Left colon (tissue), 2 donors: ENCODE measurements at places on chromosomes 16 and 17.
A peak's percentile ranks its signal among the peaks of the same experiment; 100 is the strongest.

DNA sequence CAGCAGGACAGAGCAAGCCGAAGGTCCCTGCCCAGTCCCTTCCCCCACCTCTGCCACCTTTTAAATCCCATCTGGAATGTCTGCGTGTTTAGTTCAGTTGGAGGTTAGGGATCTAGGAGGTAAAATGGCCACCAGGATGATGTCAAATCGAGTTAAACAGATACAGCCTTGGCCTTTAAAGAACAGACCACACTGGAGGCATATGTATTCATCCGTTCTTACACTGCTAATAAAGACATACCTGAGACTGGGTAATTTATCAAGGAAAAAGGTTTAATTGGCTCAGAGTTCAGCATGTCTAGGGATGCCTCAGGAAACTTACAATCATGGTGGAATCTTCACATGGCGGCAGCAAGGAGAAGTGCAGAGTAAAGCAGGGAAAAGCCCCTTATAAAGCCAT is 167.8 kb upstream of the CACNG5 start:
- no peak for DNase-seq

DNA sequence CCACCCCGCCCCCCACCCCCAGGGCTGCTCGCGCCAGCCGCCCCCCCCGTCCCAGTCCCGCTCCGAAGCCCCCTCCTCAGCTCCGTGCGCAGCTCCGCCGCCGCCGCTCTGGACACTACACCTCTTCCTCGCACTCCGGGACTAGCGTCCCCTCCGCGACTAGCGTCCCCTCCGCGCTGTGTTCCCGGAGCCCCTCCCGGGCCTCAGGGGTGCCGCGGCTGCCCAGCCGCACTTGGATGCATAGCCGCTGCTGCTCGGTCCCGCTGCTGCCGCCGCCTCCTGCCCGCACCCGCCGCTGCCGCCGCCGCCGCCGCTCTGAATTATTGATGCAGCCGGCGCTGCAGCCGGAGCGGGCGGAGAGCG is at the start of gene CBLN1:
CBLN1 (minus strand) TSS at position 359 of the 363 bp plus-strand sequence. CDS start 373 bp downstream, outside the sequence.
- no peak for DNase-seq

DNA sequence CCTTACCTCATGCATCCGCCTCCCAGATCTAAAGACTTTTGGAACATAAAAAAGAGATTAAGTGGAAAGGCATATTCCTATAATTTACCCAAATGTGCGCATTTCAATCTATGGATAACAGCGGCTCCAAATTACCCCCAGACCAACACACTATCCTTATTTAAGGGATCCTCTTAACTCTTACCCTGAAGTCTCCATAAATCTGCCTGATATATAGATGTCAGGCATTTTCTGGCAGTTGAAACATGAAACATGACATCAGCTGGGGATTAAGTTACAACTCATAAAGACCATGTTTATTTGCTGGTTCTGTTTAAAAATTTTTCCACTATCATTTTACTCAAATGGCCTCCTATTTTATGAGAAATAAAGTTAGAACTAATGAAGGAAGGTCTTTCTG is 478.5 kb upstream of the SALL1 start:
- no peak for DNase-seq

DNA sequence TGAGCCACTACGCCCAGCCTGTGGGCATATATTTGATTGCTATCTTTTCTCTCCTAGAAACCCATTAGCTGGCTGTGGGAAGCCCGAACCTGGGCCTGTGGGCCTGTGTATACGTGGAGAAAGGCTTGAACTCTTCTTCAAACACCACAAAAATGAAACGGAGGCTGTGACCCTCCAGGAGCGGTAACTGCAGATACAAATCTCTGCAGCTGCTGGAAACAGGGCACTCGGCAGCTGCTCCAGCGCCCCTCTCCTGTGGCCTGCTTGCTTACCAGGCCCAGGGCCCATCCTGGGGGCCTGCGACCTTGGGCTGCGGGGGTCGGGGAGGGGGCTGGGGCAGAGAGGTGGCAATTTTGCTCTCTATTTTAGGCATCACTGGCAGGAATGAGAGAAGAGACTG is 28.0 kb upstream of the MTSS2 start:
- DNase-seq: no peak

DNA sequence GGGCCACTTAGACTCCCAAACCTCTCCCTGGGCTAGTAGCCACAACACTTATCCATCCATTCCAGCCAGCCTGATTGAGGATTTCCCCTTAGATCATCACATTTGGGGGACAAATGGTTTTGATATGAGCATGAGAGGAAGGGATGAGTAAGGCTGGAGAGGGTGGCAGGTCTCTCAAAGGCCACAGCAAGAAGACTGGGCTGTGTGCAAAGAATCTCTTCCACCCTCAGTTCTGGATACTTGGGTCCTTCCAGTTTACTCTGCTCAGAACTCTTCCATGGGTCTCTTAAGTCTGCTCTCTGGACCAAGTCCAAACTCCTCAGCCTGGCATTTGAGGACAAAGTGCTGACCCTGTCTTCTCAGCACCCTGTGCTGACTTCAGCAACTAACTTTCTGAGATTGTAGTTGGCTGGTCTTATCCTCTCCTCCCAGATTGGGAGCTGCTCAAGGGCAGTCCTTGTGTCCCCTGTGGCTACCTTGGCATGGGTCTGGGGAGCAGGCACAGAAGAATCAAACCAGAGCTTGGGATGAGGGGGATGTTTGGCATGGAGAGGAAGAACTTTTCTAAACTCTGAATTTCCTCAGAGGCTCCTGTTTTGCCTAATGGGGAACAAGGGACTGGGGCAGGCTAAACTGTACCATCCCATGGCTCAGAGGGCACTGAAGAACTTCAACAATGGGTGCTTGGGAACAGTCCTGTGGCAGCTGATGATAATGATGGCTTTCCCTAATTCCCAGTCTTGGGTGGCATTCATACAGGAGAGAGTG is 3.1 kb upstream of the NFATC3 start:
- no peak for DNase-seq

- no peak for DNase-seq
Observed at GRCh38 chr16:55059146-55059545, 128.5 kb downstream of the IRX5 start.

DNA sequence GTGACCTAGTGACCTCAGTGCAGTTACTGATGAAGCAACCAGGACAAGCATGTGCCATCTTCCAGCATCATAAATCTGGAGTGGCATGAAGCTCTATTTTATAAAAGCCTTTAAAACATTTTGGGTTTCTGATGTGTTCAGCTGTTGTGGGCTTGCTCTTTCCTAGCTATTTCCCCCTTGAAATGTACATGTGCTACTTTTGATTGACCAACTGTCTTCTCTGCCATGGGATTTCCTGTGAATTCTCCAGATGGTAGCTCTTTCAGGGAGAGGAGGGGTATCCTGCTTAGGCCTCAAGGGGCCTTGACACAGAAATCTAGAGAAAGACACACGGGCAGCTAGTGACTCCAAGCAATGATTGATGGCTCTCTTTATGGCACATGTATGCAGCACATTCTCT is 1.9 kb upstream of the ASIC2 start:
- no peak for DNase-seq

DNA sequence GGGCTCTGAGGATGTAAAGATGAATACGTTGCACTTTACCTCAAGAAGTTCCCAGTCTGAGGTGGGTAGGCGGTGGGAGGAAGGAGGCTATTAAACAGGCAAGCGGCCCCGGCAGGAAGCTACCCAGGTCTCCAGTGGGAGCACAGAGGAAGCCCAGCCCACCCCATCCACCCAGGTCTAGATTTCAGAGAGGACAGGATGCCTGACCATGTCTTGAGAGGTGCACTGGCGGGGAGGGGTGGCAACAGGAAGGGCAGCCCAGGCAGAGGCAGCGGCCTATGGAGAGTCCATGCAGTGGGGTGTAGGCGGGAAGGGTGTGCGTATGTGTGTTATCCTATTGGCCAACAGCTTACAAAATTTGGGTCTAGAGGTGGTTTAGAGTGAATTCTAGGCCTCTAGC is 13.9 kb downstream of the SARM1 start:
- peak; percentile 14 for DNase-seq

DNA sequence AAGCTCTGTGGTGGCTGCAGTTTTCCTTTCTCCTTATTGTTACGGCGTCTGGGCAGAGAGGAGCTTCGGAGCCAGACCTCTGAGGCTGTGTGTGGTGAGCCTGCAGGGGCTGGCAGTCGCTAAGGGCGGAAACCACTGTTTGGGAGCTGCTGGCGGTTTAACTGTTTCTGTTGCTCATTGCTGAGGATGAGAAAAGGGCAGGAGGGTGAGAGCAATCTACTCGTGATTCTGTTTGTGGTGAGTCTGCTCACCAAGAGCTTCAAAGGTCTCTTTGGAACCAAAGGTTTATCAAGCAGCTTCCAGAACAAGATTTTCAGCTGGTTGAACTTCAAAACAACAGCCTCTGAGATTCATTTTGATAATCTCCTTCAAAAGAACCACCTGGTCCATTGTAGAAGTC is 143.9 kb downstream of the ANKFN1 start:
- no peak for DNase-seq

DNA sequence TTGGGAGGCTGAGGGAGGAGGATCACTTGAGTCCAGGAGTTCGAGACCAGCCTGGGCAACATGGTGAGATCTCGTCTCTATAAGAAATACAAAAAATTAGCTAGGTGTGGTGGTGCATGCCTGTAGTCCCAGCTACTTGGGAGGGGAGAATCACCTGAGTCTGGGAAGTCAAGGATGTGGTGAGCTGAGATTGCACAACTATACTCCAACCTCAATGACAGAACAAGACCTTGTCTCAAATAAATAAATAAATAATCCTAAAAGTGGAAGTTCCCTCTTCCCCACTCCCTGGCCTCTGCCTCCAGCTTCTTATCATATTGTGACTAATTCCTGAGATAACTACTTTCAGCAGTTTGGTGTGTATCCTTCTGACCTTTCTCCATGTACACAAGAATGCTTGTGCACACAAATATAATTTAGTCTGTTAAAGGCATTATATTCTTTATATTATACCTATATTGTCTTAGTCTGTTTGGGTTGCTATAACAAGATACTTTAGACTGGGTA is 23.5 kb upstream of the DNAJA2 start:
- DNase-seq: no peak

- DNase-seq: no peak
Observed at GRCh38 chr17:42345396-42346073, 42.7 kb downstream of the STAT3 start.

DNA sequence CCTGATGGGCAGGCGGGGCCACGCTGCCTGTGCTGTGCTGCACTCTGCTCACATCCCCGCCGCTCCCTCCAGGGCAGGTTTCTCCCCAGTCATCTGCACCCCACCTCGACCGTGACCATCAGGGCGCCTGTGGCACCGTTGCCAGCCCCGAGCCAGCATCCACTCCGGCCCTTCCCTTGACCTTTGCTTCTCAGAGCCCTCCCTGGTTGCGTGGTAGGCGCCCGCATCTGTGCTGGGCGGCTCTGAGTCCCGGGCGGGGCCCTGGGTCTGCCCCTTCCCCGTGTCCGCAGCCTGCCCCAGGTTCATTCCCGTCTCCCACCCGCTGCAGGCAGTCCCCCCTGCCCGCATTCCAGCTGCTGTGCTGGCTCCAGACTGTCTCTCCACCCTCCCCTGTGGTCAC is 33.2 kb downstream of the ZNF750 start:
- DNase-seq: no peak

DNA sequence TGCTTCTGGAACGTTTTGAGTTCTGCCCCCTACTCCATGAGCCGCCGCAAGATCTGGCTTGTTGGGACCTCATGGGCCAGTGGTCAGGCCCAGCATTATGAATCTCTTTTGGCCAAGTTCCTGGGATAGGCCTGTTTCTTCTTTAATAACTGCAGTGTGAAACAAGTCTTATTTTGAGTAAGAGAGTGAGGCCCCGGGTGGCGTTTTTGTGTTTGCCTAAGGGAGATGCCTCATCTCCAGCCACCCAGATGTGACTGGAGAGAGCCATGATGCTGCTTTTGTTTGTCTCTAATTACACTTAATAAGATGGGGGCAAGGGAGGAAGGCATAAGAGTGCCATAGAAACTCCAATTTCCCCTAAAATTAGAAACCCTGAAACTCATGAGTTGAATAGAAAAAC is 39.8 kb downstream of the KSR1 start:
- no peak for DNase-seq

DNA sequence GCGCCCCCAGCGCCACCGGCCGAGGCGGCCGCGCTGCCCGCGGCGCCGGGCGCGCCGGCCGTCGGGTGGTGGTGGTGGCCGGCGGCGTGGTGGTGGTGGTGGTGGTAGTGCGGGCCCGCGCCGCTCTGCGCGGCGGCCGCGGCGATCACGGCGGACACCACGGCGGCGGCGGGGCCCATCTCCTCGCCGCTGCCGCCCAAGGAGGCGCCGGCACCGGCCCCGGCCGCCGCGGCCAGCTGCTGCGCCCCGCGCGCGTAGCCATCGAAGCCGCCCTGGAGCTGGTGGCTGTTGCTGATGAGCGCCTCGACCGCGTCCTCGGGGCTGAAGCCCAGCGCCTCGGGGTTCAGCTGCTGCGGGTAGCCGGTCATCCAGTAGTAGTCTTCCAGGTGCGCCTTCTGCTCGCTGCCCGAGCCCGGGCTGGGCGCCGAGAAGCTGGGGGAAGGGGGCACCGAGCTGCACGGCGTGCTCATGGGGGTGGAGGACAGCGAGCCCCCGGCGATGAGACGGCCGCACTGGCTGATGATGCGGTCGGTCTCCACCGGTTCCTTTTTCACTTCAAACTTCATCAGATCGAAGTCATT is 1.2 kb downstream of the MAF start:
- no peak for DNase-seq

- DNase-seq: no peak
Observed at GRCh38 chr16:10770907-10771306, 27.3 kb downstream of the NUBP1 start.

- DNase-seq: peak; percentile 70
Observed at GRCh38 chr17:61416540-61417363, 17.1 kb downstream of the TBX2 start.
